Peyer's patch (tissue), 4 donors: ENCODE measurements at places on chromosomes 7 and 10. TPM values are rescaled to one million over a fixed set of nuclear protein-coding genes. Genes with fewer than 3 reads are reported as not detected.

Gene CDHR3
- 52.0 TPM for total RNA-seq

Gene NEUROD6
- not detected for total RNA-seq

Gene SMIM30
- total RNA-seq, result 7.2 TPM

Gene PNLIP
- not detected for total RNA-seq

Gene ZNF727
- total RNA-seq, result not detected

Gene THNSL1
- total RNA-seq, result 1.1 TPM

Gene PAX4
- total RNA-seq, result not detected

Gene RBP3
- not detected for total RNA-seq

Gene FLNC
- 4.7 TPM for total RNA-seq

Gene SYT15
- 0.38 TPM for total RNA-seq

Gene NKX1-2
- total RNA-seq, result not detected

Gene GGCT
- 24.8 TPM for total RNA-seq

Gene LEP
- total RNA-seq, result not detected

Gene SSC4D
- total RNA-seq, result not detected

Gene GSTO2
- 14.5 TPM for total RNA-seq

Gene COX15
- total RNA-seq, result 33.0 TPM

Gene NEURL1
- total RNA-seq, result 46.0 TPM

Gene ERVW-1
- total RNA-seq, result not detected

Gene TACC2
- total RNA-seq, result 91.6 TPM

Gene GRID1
- 1.2 TPM for total RNA-seq

Gene SAMD8
- 18.5 TPM for total RNA-seq

Gene TCAF2
- total RNA-seq, result 4.3 TPM

Gene LRMDA
- 23.1 TPM for total RNA-seq

Gene DYDC1
- not detected for total RNA-seq

Gene SLC13A1
- 33.8 TPM for total RNA-seq

Gene TMEM184A
- 158 TPM for total RNA-seq

Gene NRCAM
- total RNA-seq, result 4.0 TPM

Gene ITGB1
- 57.8 TPM for total RNA-seq
